ENCODE measurements at places on chromosomes 2 and 18.

DNA sequence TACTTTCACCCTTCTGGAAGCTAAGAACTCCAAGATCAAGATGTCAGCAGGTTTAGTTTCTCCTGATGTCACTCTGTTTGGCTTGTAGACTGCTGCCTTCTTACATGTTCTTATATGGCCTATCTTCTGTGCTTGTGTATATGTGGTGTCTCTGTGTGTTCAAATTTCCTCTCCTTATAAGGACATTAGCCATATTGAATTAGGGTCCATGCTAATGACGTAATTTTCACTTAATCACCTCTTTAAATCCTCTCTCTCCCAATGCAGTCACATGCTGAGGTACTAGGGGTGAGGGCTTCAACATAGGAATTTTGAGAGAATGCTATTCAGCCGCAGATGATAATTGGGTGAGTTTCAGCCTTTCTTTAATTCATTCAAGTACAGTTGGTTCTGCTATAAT is 458.3 kb upstream of the SYT4 start:
- no peaks in the 10 kb centered on the region for H3K36me3 ChIP-seq
- H3K4me3 ChIP-seq = no peak overlapping the region
- no peaks in the 10 kb centered on the region for H3K27me3 ChIP-seq
- DNase-seq = no peak
- no peaks in the 10 kb centered on the region for H3K4me1 ChIP-seq

DNA sequence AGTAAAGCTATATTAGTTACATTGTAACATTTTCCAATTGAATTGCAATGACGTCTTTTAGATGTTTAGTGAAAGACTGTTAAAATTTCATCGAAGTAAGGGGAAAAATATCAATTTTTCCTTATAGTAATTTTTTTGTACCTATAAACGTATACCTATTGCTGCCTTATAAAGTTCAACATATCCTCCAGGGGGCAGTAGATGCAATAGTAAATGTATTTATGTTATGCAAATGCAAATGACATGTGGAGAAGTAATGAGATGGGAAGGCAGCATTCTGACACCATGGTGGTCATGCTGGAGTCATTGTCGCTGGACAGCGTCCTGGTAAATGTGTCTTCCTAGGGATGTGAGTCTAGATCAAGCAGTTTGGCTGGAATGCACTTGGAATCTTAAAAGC is 38.7 kb downstream of the MSTN start:
- H3K36me3 ChIP-seq = no peaks in the 10 kb centered on the region
- no peaks in the 10 kb centered on the region for H3K4me1 ChIP-seq
- DNase-seq = no peak
- H3K27me3 ChIP-seq = peaks cover 12% of the 10 kb centered on the region
- H3K27ac ChIP-seq = no peak overlapping the region

- no peak overlapping the region for H3K27ac ChIP-seq
- no peak overlapping the region for H3K4me3 ChIP-seq
- no peak for DNase-seq
- H3K4me1 ChIP-seq = no peaks in the 10 kb centered on the region
- H3K36me3 ChIP-seq = no peaks in the 10 kb centered on the region
- H3K27me3 ChIP-seq = no peaks in the 10 kb centered on the region
Observed at GRCh38 chr2:48283586-48284269, 246.2 kb upstream of the STON1 start.

DNA sequence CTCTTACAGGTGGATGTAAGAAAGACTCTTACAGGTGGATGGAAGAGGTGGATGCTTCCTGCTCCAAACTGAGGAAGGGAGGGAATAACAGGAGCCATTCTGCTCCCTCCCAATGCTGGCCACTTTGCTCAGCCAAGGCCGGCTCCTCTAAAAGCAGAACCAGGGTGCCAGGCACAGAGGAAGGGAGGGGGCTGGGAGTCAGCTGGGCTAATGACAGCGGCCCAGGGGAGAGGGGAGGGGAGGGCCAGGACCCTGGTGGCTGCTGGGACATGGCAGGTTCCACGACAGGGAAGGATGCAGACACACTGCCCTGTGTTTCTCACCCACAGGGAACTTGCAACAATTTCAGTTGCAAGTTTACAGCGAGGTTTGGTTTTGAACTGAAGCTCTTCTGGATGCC is 173.4 kb downstream of the ANAPC1 start:
- peaks cover 24% of the 10 kb centered on the region for H3K4me1 ChIP-seq
- no peak overlapping the region for H3K27ac ChIP-seq
- no peak overlapping the region for H3K4me3 ChIP-seq

DNA sequence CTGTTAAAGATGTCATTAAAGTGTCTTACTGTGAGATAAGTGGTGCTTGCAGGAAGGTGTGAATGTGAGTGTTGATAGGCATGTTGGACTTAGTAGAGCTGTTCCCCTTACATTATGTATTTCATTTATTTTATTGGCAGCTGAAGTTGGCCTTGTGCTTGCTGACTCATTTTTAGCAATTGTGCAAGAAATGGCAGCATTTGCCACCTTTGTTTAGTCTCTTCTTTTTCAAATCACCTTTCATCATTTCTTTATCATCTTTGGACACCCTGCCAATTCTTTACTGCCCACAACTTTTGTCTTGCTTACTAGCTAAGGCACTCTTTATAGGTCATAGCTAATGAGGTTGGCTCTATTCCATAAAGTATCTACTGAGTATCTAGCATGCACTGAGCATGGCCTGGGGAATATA is 130.3 kb upstream of the LYPD6 start:
- H3K4me1 ChIP-seq = no peaks in the 10 kb centered on the region
- H3K4me3 ChIP-seq = no peak overlapping the region
- H3K27ac ChIP-seq = no peak overlapping the region

DNA sequence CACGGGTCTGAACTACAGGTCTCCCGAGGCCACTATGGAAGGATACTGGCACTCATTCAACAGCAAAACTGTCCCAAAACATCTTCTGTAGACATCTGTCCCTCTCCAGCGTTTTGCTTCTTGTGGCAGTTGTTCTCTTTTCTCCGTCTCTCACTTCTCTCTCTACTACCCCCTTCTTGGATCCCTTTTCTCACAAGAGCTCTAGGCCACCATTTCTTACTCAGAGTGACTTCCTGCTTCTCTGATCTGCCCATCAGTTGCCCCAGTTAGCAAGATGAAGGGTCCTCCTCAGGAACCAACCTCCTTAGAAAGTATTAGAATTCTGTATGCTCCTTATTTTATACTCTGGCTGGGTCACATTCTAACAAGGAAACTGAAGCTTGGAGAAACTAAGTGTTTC is 32.6 kb downstream of the BCL2 start:
- H3K4me1 ChIP-seq = peaks cover 56% of the 10 kb centered on the region
- H3K4me3 ChIP-seq = no peak overlapping the region
- H3K36me3 ChIP-seq = peaks cover 27% of the 10 kb centered on the region
- no peak for DNase-seq
- H3K27me3 ChIP-seq = no peaks in the 10 kb centered on the region
- H3K27ac ChIP-seq = no peak overlapping the region

DNA sequence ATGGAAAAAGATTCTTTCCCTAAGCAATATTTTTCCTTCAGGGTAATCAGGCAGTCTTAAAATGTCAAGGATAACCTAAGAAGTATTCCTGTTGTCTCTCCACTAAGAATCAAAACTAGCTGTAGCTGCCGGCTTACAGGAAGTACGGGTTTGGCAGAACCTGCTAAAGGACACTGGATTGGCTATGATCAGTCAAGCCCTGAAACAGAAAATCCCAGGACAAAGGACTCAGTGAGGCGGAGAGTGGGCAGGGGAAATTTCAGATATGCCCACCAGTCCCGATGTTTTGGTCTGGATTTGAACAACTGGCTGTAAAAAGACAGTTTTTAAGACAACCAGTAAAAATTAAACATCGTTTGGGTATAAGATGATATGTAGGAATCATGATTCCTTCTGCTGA is 155.7 kb downstream of the HDAC4 start:
- H3K4me3 ChIP-seq = no peak overlapping the region
- peaks cover 39% of the 10 kb centered on the region for H3K4me1 ChIP-seq
- no peak overlapping the region for H3K27ac ChIP-seq
- no peaks in the 10 kb centered on the region for H3K27me3 ChIP-seq
- peaks cover 2% of the 10 kb centered on the region for H3K36me3 ChIP-seq

- no peaks in the 10 kb centered on the region for H3K4me1 ChIP-seq
- H3K27me3 ChIP-seq = peaks cover 7% of the 10 kb centered on the region
- DNase-seq = no peak
- no peak overlapping the region for H3K27ac ChIP-seq
Observed at GRCh38 chr2:227228061-227228667, 63.7 kb downstream of the COL4A3 start.

GRCh38 chr2:201955702-201956141 is 77.9 kb upstream of the FZD7 start:
- DNase-seq = no peak
- peaks cover 6% of the 10 kb centered on the region for H3K27me3 ChIP-seq
- no peak overlapping the region for H3K27ac ChIP-seq
- H3K4me1 ChIP-seq = no peaks in the 10 kb centered on the region
- H3K36me3 ChIP-seq = no peaks in the 10 kb centered on the region

DNA sequence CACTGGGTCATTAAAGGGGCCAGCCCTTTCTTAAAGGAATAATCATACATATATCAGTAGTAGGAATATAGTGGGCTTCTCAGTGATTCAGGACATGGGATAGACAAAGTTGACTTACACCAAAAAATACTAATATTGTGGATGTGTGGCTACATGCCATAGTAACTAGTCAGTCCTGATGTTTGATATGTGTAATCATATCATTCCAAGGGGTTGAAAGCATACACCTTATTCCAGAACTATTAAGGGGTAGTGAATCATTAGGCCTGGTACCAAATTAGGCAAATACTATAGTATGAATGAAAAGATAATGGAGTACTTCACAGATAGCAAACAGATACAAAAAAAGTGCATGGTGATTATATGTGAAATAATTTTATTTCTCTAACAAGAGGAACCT is 814.9 kb upstream of the NRXN1 start:
- no peaks in the 10 kb centered on the region for H3K36me3 ChIP-seq
- H3K4me3 ChIP-seq = no peak overlapping the region
- no peaks in the 10 kb centered on the region for H3K27me3 ChIP-seq
- DNase-seq = no peak

- no peak overlapping the region for H3K27ac ChIP-seq
- no peak overlapping the region for H3K4me3 ChIP-seq
- peaks cover 6% of the 10 kb centered on the region for H3K4me1 ChIP-seq
- peaks cover 24% of the 10 kb centered on the region for H3K27me3 ChIP-seq
- no peak for DNase-seq
Observed at GRCh38 chr2:129975016-129975774, 4.3 kb upstream of the RAB6C start.

GRCh38 chr2:105802587-105802986 is 57.9 kb downstream of the NCK2 start:
- H3K36me3 ChIP-seq = peaks cover 28% of the 10 kb centered on the region
- DNase-seq = peak; percentile 83
- H3K27me3 ChIP-seq = no peaks in the 10 kb centered on the region
- H3K4me1 ChIP-seq = peaks cover 97% of the 10 kb centered on the region
- peak overlapping the region; percentile 87 for H3K27ac ChIP-seq
- peak overlapping the region; percentile 27 for H3K4me3 ChIP-seq

DNA sequence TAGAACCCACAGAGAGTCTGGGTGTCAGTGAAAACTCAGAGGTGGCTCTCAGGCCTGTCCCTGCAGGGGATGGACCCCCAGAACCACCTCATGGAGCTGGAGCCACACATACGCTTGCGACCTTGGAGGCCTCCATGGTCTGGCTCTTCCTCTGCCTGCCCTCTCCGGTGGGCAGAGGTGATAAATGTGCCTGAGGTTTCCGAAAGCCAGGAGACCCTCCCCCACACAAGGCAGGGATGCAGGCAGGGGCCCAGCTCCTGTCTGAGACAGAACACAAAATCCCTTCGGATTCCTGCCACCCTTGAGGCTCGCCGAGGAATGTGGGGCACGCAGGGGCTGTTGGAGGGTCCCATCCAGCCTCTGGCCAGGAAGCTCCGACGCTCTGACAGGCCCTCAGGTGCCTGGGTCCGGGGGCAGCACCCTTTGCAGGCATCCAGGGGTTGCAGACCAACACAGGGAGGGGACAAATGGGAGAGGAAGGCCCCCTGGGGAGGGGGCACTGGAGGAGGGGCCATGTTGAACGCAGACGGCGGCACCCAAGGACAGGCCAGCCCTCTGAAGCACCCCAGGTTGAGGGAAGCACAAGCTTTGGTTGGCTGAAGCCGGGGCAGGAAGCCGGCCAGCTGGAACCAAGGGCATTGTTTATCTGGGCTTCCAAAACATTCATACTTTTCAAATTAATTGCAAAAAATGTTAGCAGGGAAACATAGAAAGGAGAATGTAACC is 4.1 kb upstream of the SNED1 start:
- no peak for DNase-seq
- H3K27ac ChIP-seq = no peak overlapping the region
- no peaks in the 10 kb centered on the region for H3K36me3 ChIP-seq
- no peak overlapping the region for H3K4me3 ChIP-seq
- H3K4me1 ChIP-seq = peaks cover 2% of the 10 kb centered on the region

- H3K36me3 ChIP-seq = no peaks in the 10 kb centered on the region
- no peak overlapping the region for H3K27ac ChIP-seq
- no peak overlapping the region for H3K4me3 ChIP-seq
- DNase-seq = no peak
- peaks cover 17% of the 10 kb centered on the region for H3K27me3 ChIP-seq
Observed at GRCh38 chr2:42800981-42801380, 8.6 kb upstream of the HAAO start.

DNA sequence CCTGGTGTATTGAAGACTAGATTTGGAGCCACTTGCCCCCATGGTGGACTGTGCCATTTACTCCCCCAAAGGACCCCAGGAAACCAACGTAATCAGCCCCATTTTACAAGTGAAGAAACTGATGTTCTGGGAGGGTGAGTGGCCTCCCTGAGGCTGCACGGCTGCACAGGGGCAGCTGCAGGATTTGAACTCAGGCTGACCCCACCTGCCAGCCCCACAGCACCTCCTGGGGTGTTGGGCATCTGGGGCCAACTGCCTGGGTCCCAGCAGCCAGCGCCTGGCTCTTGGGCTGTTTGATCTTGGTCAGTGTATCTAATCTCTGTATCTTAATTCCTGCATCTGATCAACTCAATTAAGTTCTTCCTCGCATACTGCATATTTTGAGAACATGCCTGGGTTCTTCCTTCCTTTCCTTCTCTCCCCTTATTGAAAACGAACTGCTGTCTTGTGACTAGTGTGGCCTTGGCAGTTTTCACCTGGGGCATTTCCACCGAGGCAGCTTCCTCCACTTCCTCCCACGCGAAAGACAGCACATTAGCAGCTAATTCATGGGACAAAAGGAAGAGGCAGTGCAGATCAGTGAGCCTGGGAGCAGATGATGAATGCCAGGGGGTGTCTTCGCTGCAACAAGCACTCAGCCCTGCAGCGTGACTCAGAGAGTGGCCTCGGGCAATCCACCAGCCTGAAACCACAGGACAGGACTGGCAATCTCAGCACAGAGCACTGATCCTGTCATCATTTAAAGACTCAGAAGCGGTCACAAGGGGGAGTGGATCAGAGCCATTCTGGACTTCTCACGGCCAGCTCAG is 184.1 kb upstream of the RAB12 start:
- H3K36me3 ChIP-seq = no peaks in the 10 kb centered on the region
- no peak for DNase-seq
- no peaks in the 10 kb centered on the region for H3K4me1 ChIP-seq
- no peak overlapping the region for H3K27ac ChIP-seq

DNA sequence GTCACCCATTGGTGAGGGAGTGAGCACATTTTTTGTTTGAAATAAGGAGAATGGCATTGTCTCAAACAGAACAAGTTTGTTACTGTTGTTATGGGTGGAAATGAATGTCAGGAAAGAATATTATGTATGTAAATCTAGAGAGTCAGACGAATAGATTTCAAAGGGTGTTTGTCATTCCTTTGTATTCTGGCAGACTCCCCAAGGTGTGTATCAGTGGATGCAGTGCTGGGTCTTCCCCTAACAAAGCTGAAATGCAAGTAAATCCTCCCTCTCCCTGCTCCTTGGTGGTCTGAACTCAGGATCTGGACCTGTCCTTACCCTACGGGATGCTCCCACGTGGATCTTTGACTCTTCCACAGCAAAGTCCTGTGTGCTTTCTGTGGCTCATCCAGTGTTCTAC is 139.5 kb upstream of the ZNF516 start:
- H3K36me3 ChIP-seq = no peaks in the 10 kb centered on the region
- no peak for DNase-seq
- no peak overlapping the region for H3K4me3 ChIP-seq

Data from activated CD4-positive, alpha-beta memory T cell treated with anti-CD3 and anti-CD28 coated beads for 36 hours (primary cell).